ENCODE measurements at places on chromosomes 6 and 20.
A peak's percentile ranks its signal among the peaks of the same experiment; 100 is the strongest.

GRCh38 chr6:30091577-30092381 is 16.2 kb upstream of the RNF39 start:
- peak; percentile 69 for DNase-seq

DNA sequence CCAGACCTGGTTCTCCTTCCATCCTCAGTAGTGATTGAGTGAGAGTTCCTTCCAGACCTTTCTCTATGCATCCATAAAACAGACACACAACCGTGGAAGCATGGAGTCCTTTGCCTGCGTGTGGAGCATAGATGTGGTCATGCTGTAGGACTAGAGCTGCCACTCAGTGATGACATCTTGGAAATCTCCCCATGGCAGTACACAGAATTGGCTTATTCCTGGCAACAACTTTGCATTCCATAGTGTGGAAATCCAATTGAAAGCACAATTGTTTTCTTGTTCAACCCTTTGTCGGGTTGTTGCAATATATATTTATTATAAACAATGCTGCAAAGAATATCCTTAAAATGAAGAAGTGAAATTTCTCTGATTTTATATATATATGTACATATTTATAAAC is 547.8 kb downstream of the CDH26 start:
- DNase-seq: no peak

DNA sequence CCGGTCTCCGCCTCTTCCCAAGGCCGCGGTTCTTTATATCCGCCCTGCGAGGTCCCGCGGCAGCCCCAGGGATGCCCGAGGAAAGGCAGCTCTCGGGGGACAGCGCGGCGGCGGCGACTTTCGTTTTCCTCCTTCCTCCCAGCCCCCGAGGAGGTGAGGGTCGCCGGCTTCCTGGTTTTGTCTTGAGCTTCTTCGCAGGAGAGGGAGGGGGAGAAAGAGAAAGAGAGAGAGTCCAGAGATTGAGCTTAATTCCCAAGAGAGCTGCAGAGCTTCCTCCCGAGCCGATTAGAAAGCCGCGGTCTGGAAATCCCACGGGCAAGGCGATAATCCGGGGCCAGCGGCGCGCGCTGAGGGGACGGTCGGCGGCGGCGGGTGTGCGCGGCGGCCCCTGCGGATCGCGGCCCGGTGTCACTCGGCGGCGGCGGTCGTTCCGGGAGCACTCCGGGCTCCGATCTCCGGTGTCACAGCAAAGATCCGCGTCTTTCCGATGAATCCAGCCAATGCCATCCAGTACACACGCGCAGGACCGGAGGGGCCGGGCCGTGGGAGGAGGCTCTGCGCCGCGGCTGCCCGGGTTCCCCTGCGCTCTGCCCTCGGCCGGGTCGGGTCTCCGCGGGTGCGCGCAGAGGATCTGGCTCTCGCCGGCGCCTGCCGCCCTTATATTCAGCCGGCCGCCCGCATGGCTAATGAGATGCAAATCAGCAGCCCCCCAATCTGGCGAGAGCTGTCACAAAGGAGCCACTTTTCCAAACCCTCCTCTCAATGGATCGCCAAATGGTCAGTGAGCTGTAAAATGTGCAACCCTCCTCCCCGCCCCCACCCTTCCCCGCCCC is at the start of gene DLL1:
TSS of gene DLL1 (minus strand) at position 783 of the 833 bp plus-strand sequence. CDS start 939 bp downstream, outside the sequence.
- DNase-seq: peak; percentile 76

DNA sequence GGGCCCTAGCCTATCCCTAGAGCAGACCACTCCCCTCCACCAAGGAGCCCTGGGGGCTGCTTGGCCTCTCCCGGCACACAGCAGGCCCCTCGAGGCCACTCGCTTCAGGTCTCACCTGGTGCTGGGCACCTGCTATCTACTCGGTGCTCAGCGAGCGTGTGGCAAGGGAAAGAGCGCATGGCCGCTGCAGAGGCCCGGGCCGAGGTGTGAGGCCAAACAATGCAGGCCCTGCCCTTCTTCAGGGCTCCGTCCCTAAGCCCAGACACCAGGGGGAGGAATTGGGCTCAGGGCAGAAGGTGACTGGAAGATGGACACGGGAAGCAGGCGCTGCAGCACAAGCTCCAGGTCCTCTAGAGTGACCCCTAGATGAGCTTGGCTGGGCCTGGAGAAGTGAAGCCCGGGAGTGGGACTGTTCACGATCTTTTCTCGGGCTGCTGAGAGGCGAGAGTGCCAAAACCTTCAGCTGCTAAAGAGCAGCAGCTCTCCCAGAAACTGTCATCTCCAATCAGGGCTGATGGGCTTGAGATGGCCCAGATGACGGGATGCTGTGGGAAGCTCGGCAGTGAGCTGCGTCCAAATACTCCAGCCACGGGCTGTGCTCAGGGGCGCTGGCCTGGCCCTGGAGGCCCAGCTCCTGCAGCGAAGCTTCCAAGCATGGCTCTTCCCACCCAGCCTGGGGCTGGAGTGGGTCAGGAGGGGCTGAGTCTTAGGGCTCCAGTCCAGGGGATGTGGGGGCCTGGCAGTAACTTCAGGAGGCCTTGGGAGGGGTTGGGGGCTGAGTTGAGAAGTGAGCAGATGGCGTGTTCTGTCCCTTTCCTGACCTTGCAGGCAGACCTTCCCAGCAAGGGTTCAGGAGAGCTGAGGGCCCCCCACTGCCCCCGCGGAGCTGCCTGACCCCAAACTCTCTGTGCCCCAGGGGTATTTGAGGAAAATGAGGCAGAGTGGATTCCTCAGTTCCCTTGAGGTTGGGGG is 43.7 kb downstream of the APCDD1L start:
- peak; percentile 90 for DNase-seq

GRCh38 chr6:134602123-134602522 is 284.2 kb upstream of the SGK1 start:
- DNase-seq: no peak

DNA sequence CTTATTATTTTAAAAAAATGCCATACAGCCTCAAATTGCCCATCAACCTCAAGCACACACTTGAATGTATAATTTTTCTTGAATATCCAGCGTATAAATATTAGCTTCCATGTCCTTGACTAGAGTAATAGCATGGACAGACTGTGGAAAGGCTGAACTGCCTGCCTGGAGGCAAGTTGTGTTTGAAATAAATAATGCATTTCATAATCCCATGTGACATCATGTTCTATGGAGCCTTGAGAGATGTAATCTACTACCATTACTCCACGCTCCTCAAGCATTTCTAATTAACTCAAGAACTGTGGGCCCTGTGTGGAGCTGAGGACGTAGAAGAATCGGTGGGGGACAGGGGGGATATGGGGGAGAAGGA is 94.2 kb downstream of the CDS2 start:
- DNase-seq: peak; percentile 4

DNA sequence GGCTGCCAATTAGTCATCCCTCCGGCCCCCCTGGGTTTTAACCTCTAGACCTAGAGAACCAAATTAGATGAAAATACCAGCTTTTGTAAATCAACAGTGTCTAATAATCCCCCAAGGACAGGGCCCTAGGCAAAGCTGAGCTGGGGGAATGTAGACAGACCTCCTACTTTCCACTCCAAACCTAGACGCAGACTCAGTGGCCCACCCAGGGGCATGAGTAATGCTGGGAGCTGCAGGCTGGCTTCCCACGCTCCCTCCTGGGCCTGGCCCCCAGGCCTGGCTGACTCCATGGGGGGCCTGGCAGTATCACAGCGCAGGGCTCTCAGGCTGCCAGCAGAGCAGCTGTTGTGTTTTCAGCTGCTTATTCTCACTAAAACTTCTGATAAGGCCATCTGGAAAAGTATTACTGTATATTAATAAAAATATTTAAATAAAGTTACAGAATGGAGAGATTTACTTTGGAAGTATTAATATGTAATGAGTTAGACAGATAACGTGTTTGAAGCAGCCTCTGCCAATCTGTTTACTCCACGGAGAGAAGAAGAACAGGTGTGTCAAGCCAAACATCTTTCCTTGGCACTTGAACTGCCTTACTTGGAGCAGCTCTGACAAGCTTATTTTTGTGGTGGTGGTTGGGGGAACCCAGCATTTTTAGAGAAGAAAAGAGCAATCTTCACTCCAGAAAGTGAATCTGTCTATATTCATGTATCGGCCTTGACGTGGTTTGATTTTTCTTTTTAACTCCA is 144.0 kb upstream of the AGPAT4 start:
- DNase-seq: peak; percentile 60
